ENCODE measurements at places on chromosomes 2 and 18.

- DNase-seq: no peak
These were observed 88.7 kb upstream of the MAP4K3 start for GRCh38 chr2:39525636-39526412.

DNA sequence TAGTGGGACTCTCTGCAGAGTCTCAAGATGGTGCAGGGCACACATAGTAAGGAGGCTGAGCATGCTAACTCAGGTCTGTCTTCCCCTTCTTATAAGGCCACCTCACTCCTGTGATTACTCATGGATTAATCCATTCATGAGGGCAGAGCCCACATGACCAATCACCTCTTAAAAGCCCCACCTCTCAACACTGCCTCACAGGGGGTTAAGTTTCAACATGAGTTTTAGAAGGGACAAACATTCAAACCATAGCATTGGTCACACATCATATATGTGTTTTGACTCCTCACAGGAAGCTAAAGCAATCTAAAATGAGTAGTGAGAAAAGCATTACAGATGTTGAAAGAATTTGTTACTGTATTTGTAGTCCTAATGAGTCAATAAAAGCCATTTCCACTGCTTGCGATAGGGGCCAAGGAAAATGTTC is 57.5 kb downstream of the DTNA start:
- no peak for DNase-seq

DNA sequence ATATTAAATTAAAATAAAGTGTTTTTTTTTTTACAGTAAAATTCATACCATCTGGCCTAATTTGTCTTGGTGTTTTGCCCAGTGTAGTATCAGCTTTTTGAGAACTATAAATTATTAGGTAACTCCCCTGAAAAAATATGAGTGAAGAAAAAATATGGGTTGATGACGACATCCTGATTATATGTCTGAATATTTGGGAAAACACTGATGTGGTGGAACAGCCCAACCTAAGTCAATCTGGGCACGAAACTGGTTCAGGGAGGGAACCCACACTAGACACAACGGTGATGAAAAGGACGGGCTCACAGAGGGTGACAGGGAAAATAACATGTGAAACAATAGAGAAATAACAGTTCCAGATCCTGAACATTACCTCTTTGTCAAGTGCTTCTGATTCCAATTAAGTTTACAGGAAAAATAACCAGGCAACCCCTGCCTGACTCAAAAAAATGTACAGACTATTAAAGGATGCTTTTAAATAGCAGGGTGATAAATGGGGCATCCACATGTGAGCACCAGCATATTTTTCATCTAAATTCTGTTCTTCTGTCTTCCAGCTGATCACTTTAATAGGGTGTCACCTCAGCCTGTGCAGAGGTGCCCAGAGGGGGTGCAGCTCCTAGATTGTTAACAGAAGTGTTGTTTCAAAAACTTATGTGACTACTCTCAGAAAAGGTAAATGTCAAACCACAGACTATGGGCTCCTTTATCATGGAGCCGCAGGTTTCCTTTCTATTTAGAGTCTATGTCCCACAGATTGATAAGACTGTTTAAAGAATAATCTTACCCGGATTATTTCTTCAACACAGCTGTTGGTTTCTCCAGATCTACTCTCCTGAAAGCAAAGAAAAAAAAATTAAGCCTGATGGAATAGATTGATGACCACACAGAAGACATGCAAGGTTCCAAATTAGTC is 305.4 kb downstream of the AFF3 start:
- DNase-seq: no peak

GRCh38 chr2:242038928-242039341 is 169.4 kb downstream of the RTP5 start:
- no peak for DNase-seq

GRCh38 chr2:29528891-29529520 is 392.4 kb downstream of the ALK start:
- no peak for DNase-seq

- no peak for DNase-seq
These were observed 122.6 kb upstream of the MYCN start for GRCh38 chr2:15817748-15818147.

DNA sequence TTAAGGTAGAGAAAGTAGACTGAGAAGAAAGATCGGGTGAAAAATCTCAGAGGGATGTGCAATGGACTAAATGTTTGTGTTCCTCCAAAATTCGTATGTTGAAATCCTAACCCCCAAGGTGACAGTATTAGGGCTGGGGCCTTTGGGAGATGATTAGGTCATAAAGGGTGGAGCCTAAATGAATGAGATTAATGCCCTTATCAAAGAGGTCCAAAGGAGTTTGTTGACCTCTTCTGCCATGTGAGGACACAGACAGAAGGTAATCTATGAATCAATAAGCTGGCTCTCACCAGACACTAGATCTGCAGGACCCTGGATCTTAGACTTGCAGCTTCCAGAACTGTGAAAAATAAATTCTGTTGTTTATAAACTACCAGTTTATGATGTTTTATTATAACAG is 2.7 kb upstream of the NMI start:
- DNase-seq: no peak

DNA sequence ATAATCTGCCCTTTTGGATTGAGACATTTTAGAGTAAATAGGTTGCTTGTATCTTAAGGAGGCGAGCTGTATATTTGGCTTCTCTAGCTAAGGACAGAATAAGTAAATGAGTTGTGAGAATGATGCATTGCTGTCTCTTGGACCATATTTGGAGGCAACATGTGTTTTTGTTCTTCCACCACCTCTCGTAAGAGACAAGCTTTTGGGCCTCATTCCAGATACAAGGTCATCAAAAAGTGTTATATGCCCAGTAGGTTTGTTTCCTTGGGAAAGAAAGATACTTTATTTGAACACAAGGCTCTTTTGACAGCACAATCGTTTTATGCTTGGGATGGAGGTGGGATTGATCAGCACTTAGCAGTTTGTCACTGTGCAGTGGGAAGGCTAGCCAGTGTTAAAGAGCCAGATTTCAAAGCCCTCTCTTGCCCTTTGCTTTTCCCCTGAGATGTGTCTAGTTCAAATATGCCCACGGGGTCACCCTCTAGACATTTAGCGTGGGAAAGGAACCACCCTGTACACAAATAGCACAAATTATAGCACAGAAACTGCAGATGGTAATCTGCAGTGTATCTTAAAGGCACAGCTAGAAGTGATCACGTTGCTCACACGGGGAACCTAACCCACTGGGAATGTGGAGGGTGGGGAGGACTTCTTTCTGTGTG is 131.3 kb downstream of the MAP4K4 start:
- no peak for DNase-seq

DNA sequence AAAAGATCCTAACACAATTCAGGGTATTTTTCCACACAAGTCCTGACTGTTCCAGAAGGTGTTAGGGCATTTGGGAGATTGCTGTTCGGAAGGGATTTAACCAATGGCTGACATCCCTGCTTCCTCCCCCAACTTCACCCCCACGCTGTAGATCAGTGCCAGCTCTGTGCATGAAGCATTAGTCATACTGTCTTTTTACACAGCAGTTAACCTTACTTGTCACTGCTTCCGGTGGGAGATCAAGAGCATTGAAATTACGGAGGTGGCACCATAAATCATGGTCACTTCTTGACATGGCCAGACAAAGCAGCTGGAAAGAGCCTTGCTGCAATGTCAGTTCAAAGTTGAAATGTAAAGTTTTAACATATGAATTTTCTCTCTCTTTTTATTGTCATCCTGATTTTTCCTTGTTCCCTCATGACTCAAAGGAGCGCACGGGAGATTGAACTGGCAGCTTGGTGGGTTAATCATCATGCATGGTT is 70.2 kb downstream of the HRH4 start:
- DNase-seq: no peak

DNA sequence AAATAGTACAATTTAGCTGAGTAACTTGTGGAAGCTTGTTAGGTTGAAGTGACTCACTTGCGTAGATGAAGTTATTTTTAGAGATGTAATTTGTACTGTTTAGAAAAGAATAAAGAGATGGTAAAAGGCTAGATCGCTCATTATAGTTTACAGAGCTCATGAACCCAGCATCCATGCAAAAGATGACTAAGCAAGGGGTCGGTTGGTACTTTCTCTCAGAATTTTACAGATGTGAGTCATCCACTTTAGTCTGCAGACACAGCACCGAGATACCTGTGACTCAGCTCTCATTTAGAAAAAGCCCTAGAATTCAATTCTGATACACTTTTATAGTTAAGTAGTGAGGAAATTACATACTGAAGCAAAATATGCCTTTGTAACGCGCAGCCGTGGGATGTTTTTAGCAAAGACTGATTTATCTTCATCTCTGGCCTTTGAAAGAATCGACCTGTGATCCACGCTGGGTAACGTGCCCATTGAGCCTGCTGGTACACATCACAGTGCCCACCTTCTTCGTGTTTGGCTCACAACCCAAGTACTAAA is 116.5 kb upstream of the FOSL2 start:
- DNase-seq: no peak

GRCh38 chr2:239570216-239570925 is 169.6 kb upstream of the HDAC4 start:
- DNase-seq: no peak

- DNase-seq: no peak
These were observed 40.8 kb upstream of the FRZB start for GRCh38 chr2:182907081-182907830.

DNA sequence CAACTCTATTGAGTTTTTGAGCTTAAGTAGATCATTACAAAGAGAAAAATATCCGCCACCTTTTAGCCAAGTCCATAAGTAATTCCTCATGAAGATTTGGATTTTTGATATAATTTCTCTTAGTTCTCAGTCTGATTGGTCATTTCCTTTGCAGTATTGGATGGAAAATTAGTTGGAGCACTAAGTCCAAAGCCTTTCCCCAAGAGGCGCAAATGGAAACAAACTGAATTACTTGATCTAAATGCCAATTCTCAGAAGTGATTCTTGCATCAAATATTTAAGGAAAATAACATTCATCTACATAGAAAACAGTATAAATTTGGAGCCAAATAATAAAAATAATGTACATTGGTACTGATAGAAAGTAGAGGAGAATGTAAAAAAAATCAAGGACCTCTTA is 115.6 kb downstream of the CACNB4 start:
- no peak for DNase-seq

GRCh38 chr2:152541712-152542111 is 175.5 kb downstream of the PRPF40A start:
- DNase-seq: no peak

- DNase-seq: no peak
These were observed 140.9 kb downstream of the SATB2 start for GRCh38 chr2:199316851-199317250.

- no peak for DNase-seq
These were observed 9.3 kb upstream of the IFIH1 start for GRCh38 chr2:162327806-162328205.

GRCh38 chr18:111306-112014 is 46.9 kb upstream of the USP14 start:
- DNase-seq: peak; percentile 45

DNA sequence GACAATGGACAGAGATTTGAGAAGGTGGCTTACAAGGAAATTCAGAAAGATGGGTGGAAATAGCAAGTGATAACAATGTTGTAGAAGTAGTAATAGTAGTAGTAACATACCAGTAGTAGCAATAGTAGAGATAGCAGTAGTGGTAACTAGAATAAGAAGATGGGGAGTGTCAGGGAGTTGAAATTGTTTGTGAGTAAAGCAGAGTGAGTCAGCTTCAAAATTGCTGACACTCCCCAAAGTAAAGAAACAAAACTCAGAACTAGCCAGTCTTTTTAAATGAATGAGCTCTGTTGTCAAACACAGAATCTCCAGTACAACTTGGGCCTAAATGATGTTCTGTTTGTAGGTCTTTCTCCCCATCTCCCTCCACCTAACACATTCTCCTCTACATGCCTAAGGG is 1040.9 kb downstream of the CBLN2 start:
- DNase-seq: no peak

DNA sequence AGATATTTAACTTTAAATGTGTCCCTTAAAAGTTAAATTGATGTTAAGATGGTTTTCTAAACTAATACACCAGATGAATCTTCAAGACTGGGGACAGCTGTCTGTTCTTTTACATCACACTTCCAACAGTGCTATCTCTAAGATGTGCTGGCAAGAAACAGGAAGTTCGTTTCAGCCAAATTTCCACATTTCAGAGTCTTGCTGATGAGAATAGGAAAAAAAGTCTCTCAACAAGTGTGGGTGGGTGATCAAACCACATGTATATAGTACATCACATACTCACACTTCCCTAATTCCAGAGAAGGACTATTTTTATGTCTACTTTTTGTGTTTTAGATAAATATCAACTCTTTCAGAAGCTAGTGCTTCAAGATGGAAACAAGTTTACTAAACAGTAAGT is 1712.8 kb upstream of the TMEFF2 start:
- DNase-seq: no peak

- DNase-seq: no peak
These were observed 43.6 kb downstream of the TSPYL6 start for GRCh38 chr2:54212456-54212855.

- no peak for DNase-seq
These were observed 53.1 kb upstream of the NRP2 start for GRCh38 chr2:205629091-205629776.

GRCh38 chr2:181886192-181886591 is 5.3 kb upstream of the ITPRID2 start:
- no peak for DNase-seq

GRCh38 chr2:7022492-7023385 is 105.5 kb downstream of the RNF144A start:
- no peak for DNase-seq

DNA sequence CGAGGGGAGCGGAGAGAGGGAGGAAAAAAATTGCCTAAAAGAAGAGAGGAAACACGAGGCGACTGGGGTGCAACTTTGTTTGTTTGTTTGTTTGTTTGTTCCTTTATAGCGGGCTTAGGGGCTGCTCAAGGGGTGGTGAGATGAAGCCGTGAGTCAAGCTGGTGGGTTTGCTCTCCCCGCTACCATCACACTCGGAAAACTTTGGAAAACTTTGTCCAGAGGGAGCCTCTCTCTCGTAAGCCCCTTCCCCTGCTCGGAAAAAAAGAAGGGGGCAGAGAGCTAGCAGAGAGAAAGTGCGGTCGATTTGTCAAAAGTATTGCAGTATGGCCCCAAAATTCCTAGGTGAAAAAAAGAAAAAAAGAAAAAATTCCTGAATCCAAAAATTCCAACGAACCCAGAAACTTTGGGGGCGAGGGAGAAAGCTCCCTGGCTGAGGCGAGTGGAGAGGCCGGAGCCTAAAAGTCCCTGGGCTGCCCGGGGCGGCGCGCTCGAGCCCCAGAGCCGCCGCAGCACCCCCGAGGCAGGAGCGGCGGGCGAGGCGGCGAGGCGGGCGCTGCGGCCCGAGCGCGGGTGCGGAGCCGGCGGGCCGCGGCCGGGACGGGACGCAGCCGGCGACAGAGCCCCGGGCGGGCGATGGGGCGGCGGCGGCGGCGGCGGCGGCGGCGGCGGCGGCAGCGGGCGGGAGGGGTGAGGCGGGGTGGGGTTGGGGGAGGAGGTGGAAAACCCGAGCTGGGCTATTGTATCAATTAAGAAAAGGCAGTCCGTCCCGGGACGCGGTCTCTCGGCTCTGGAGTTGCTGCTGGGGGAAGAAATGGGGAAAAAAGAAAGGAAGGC is 558 bp upstream of the CYP26B1 start:
- DNase-seq: no peak

DNA sequence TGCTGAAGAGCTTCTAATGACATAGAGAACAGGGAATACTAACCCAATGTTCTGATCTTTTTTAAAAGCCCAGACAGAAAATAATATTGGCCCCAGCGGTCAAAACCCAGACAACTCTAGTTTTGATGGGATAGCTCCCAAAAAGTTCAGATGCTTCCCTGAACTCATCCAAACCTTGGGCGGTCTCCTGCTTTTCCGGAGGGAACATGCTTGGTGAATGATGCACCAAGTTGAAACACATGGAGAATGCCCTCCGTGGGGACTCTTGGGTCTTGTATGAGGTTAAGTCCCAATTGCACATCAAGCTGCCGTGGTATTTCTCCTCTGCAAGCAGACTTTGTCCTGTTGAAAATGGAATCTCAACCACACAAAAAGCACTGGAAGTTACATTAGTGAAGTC is 120.7 kb upstream of the CTAGE1 start:
- DNase-seq: no peak

Measured in stimulated activated CD8-positive, alpha-beta memory T cell treated with anti-CD3 and anti-CD28 coated beads, Interleukin-12 subunit alpha, Interleukin-12 subunit beta, amount 100 ng/mL, for 1 hour (primary cell).